ENCODE measurements at places on chromosomes 7 and 10.

DNA sequence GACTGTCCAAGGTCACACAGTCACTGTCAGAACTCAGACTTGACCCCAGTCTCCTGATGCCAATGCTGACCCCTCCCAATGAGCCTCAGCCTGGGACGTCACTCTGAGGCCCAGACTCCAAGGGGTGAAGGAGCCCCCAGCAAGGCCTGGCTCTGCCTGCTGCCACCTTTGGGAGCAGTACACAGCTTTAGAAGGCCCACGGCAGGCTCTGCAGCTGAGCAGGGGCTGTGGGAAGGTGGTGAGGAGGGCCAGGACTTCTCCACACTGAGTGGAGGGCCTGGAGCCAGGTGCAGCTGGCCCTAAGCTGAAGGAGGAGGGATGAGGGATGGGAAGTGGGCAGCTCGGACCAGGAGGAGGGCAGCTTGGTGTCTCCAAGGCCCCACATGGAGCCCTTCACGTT is 23.9 kb upstream of the ZMIZ1 start:
- no peak for DNase-seq

- no peak for DNase-seq
Observed at GRCh38 chr7:153590571-153590970, 461.6 kb upstream of the DPP6 start.

DNA sequence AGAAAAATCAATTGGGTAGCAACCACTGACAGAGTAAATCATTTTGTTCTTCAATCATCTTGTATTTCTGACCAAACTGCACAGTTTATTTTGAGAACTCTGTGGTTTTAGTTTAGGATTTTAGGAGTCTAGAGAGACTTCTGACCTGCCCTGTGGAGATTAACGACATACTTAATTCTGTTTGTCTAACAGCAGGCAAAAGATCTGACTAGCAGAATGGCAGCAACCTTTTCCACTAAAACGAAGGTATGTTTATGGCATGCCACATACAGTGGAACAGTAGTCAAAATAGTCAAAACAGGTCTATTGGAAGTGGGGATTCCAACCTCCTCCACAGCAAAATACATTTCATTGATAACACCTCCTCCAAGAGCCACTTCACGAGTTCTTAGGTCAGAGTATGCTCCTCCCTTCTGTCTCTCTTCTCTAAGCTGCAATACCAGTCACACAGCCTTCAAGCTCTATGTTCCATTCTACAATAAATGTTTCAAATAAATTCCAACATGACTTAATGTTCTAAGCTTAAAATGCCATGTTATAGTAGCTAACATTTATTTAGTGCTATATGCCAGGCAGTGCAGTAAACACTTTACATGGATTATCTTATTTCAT is 34.4 kb downstream of the NRCAM start:
- no peak for DNase-seq

- peak; percentile 88 for DNase-seq
Observed at GRCh38 chr10:30820261-30820991, 190.9 kb upstream of the LYZL2 start.

GRCh38 chr10:123648595-123648994 is 17.6 kb upstream of the GPR26 start:
- no peak for DNase-seq

DNA sequence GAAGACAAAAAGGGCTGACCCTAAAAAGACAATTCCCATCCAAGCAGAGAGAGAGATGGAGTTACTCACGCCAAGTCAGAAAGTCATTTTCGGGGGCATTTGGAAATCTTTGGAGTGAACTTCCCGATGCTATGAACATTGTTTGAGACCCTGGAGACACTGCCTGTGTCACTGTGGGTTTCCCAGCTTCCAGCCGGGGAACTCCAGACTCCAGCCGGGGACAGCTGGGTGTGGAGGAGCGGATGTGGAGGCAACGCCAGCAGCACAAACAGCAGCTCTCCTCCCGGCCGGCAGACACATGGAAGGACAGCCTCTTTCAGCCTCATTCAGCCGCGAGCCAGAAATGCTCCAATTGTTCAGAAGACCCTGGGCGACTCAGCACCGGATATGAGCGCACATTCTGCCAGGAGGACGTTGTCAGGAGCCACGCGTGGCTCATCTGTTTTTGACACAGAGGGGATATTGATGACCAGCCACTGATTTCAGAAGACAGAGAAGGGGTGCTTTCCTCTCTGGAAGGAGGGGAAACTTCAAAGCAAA is 97.6 kb downstream of the PRPF18 start:
- peak; percentile 73 for DNase-seq

GRCh38 chr7:129578829-129579228 is 32.7 kb upstream of the NRF1 start:
- no peak for DNase-seq

DNA sequence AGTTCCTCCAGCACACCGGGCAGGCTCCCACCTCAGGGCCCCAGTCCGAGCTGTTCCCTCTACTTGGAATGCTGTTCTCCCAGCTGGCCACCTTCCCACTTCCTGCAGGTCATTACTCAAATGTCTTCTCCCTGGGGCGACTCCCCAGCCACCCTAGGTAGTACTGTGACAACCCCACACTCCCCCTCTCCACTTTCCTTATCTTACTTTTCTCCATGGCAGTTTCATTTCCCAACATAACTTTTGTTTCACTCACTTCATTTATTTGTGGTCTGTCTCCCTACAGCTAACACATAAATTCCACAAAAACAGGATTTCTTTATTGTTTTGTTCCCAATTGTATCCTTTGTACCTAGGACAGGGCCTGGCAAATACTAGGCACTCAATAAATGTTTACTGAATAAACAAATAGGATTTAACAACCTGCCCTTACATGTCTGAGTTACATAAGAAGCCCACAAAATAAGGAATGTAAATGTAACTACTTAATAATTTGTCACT is 76.5 kb downstream of the JAZF1 start:
- DNase-seq = no peak

GRCh38 chr10:5406918-5407317 is 2.3 kb upstream of the TUBAL3 start:
- DNase-seq = no peak

DNA sequence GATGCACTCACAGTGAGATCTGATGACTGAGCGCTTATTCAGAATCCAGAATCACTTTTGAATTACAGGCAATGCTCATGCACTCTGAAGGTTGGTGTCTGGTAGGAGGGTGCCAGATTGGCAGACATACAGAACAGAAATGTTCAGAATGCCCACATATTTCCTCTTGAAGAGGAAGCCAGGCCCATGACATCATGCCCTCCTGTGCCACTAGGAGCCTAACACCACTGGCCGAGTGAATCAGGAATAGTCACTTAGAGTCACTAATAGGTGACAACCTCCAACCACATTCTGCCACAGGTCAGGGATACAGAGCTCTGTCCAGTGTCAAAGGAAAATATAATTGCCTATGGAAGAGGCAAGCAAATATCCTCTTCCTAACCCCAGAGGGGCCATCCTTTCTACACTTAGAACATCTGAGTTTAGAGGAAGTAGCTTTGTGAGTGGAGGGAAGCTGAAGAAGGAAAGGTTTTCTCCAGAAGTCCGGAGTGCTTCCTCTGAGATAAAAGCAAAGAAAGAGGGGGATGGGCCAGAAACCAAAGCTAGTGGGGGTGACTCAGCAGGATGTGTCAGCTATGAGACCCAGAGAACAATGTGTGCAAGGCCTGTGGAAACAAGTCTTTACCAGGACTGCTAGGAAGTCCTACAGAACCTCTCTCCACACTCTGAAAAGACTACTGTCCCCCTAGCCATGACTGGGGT is 838.8 kb downstream of the GRID1 start:
- no peak for DNase-seq

GRCh38 chr7:96306385-96307125 is 15.3 kb downstream of the SLC25A13 start:
- no peak for DNase-seq

- DNase-seq = no peak
Observed at GRCh38 chr7:44313621-44314031, 11.8 kb downstream of the CAMK2B start.

DNA sequence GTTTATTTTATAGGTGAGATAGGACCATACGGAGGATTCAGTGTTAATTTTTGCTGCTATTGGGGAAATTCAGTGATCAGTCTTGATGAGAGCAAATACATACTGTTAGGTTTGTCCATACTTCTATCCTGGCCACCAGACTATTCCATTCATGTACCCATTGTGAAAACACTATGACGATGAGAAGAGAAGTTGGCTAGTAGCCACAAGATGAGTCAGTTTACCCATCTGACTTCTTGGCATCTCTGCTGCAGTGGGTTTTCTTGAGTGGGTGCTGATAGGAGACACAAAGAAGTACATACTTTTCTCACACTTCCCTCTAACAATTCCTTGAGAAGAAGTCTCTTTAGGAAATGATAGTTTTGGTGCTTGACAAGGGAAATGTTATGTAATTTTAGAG is 133.1 kb downstream of the TFPI2 start:
- DNase-seq = no peak

DNA sequence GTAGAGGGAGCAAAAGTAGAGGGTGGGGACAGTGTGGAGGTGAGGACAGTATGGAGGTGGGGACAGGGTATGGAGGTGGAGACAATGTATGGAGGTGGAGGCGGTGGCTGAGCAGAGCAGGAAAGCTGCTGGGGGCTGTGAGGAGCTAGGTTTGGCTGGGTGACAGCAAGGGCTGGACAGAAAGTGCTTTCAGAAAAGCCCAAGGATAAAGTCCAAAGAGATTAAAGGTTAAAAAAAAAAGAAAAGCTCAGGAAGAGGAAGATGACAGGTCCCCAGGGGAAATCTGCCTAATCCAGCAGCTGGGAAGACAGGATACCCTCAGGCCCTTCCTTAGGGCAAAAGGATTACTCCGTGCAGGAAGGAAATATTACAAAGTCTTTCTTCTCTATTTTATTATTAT is 32.1 kb upstream of the PFKFB3 start:
- no peak for DNase-seq

DNA sequence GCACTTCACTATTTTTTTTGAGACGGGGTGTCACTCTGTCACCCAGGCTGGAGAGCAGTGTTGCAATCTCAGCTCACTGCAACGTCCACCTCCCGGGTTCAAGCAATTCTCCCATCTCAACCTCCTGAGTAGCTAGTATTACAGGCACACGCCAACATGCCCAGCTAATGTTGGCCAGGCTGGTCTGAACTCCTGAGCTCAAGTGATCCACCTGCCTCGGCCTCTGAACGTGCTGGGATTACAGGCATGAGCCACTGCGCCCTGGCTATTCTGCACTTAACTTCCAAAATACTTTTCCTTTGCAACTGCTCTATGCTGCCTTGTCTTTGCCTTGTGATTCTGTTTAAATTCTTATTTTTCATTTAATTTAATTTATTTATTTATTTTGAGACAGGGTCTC is 67.0 kb upstream of the ZNF479 start:
- no peak for DNase-seq

DNA sequence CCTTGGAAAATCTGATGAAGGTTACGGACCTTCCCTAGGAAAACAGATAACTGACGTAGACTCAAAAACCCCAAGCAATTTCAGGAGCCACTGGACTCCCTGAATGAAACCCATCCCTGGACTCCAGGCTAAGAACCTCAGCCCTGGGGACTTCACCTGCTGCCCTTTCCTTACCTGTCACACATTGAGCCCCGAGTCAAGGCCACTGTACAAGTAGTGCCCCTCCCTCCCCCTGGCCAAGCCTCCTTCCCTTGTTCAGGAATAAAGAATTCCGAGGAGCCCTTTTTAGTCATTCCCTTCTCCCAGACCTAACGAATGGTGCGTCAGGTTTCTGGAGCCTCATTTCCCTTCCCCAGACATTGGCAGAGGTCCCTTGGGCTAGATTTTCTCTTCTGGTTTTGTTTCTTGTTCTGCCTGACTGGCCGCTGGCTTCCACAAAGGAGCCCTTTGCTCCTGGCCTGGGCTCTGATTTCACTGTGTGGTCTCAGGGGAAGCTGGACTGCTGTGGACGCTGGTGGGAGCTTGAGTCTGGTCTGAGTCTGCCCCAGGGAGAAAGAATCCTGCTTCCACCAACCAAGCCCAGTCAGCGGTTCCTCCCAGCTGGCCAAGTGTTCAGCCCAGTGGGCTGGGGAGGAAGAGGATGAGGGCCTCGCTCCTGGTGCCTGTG is 31.7 kb downstream of the ZNF775 start:
- DNase-seq = no peak

- DNase-seq = no peak
Observed at GRCh38 chr7:81986723-81987470, 217.1 kb upstream of the HGF start.

DNA sequence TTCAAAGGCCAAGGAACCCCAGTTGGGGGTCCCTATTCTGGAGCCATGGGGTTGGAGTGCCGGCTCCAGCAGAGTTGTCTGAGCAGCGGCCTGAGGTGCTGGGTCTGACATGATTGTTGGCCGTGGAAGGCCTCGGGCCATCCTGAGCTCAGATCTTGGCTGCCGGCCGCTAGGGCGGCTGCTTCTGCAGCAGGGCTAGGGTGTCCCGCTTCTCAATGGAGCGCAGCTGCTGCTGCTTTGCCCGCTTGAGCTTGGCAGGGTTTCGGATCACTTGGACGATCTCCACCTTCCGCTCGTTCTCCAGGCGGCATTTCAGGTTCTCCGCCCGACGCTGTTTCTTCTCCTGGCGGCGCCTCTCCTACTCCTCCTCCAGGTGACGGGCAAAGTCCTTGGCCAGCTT is 171.1 kb downstream of the HIBADH start:
- DNase-seq = no peak

DNA sequence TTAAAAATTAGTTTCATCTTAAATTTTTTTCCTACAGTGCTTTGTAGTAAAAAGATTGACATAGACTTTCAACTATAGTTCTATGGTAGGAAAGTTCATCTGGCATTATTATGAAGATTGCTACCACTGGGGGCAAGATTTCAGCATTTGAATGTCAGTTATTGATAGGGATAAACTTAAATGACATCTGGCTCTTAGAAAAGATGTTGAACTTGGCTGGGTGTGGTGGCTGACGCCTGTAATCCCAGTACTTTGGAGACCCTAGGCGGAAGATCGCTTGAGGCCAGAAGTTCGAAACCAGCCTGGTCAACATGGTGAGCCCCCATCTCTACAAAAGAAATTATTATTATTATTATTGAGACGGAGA is 1.4 kb upstream of the TRA2A start:
- DNase-seq = no peak

DNA sequence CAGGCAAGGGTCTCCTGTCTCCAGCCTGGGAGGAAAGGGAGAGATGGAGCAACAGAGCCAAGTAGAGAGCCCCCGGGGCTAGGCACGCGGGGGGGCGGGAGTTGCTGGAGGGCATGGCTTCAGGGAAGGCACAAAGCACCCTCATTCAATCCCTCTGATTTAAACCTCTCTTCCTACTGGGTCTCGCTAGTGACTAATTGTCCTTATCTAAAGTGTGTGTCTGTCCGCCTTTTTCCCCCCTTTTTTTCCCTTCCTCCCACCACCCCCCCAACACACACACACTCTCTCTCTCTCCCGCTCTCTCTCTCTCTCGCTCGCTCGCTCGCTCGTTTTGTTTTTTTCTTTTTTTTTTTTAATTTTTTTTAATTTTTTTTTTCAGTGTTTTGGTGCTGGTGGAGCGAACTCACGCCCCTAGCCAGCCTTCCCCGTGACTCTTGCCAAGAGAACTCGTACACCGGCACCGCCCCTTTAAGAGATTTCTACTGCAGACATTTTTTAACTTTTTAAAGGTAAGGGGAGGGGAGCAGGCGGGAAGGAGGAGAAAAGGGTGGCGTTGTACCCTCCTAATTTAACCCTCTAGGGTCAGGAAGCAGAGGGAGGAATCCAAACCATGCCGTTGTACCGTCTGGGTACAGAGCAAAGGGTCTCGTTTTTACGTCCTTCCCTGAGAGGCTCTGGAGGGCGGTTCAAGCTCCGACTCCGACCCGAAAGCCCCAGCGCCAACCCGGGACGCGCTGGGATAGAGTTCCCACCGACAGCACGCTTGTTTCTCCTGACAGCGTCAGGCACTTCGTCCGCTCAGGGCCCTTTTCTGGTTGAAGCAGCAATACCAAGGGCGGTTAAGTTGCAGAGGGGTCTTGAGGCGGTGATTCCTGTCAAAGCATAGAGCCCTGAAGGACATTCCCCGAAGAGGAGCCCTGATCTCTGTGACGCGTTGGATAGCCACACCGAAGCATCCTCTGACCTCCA is at the start of gene HPSE2:
Gene HPSE2, minus strand, starts transcription at position 195 of the 969 bp plus-strand sequence.
- no peak for DNase-seq

All from AG10803 (cell line).